ENCODE measurements at places on chromosomes 4 and X.

- DNase-seq: no peak
Measured at GRCh38 chr4:38060829-38061431, 100.7 kb downstream of the PTTG2 start.

DNA sequence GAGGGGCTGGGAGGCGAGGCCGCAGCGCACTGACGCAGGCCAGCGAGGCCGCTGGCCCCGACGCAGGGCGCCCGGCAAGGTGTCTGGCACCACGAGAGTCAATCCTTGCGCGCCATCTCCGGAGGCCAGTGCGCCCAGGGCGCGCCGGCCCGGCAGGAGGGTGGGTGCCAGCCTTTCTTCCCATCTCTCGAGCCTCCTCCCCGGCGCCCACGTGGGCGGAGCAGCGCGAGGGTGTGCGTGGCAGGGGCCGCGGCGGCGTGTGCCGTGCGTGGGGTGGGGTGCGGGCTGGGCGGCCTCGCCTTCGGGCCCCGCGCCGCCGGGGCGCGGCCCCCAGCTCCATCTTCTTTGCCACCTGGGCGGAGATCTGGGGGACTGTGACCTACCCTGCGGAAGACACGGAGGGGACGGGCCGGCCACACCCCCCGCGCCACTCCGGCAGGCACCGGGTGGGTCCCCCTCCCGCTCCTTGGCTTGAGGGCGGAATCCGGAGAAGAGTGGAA, 877 bp downstream of the JAKMIP1 start:
- peak; percentile 30 for DNase-seq

GRCh38 chr4:142236268-142236667, 599.9 kb downstream of the IL15 start:
- DNase-seq: no peak

DNA sequence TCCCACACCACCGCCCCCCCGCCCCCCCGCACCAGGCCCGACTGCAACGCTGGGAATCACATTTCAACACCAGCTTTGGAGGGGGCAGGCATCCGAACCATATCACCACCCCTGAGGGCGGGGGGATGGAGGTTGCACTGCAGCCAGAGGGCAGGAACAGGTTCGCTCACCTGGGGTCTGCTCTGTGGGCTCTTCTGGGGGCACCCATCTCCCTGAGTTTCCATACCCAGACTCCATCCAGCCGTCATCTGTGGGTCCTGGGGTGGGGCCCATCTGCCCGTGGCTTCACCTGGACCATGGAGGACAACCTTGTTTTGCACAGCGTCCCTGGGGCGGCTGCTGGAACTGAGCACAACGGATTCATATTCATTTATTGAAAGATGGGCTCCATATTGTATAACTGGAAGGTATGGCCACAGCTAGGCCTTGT, 6.9 kb downstream of the PSAPL1 start:
- no peak for DNase-seq

DNA sequence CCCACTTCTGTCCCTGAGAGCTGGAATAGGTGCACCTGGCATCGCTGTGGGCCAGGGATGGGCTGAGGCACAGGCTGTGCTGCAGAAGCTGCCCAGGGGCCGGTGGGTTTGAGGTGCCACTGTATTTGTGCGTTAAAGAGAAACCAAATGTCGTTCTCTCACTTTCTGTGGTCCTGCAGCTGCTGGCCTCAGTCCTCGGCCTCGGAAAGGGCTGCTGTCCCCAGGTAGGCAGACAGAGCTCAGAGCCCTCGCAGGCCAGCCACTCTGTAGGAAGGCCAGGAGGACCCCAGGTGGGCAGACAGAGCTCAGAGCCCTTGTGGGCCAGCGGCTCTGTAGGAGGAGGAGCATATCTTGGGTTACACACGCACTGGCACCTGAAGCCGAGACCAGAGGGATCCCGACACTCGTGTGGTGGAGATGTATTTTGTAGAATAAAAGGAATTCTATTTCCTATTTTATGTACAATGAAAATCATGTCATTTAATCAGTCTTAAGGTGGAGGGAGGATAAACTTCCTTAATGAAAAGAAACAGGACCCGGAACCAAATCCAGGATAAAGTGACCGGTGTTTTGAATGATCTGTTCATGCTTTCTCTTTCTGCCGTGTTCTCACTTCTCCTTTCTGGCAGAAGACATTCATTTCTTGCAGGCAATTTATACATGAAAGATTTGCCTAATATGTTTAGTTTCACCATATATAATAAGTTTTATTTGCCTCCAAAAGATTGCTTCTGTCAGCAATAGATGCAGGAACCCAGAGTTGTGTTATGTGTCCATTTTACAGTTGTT, 54.4 kb upstream of the HGFAC start:
- no peak for DNase-seq

DNA sequence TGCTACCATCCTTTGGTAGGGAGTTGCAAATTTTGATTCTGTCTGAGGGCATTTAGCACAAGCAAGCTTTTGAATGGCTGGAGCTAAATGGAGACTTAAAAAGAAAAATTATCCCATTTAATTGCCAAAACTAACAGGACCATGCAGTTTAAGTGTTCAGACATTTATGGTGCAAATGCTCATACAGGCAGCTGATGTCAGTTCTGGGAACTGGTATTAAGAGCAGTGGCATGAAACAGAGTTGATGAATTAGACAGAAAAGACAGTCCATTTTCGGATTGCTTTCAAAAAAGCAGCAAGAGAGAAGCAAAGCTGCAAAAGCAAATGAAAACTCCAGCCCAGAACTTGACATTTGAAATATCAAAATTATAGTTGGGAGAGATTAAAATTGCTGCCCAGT, 1.3 kb downstream of the SCRG1 start:
- DNase-seq: no peak

DNA sequence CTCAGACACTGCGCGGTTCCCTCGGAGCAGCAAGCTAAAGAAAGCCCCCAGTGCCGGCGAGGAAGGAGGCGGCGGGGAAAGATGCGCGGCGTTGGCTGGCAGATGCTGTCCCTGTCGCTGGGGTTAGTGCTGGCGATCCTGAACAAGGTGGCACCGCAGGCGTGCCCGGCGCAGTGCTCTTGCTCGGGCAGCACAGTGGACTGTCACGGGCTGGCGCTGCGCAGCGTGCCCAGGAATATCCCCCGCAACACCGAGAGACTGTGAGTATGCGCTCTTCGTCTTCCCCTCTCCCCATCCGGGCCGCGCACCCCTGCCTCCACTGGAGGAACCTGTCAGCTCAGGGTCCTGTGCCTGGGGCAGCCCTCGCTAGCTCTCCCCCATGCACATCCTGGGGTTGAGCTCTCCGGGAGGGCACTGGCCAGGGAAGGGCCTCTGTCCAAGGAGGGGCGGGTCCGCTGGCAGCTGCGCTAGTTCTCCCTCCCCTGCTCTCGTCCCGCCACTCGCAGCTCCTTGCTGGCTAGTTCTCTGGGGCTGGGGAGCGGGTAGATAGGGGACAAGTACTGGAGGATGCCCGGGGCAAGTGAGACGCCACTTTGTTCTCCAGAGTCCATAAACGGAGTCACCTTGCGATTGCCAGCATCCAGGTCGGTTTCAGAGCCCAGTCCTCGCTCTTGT, 2.2 kb downstream of the SLIT2 start:
- peak; percentile 2 for DNase-seq

DNA sequence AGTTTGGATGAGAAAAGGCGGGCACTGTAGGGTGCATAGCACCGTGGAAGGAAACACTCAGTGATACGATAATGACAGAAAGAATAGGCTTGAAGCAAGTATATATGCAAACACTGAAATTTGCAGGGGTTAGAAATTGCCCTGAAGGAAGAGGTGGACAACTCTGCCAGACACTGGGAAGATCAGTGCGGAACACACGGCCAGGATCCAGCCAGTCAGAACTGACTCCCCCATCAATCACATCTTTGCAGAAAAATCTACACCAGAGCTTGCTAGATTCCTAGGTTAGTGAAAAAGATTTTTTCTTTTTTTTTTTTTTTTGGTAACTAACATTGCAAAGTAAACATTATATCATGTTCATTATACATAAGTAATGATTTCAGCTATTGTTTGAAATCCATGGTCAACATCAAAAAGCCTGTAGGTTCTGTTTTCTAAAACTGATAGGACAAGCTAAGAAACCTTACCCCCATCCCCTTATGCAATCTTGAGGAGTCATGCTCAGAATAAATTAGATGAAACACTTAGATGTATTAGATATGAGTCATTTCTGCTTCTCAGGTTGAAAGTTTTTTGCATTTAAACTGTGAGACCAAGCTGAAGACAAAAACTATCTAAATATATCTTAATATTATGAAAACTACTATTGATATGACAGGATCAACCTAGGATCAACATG, 38.9 kb downstream of the TRIML1 start:
- DNase-seq: no peak

GRCh38 chrX:136999024-136999423, 34.8 kb downstream of the GPR101 start:
- DNase-seq: no peak

- no peak for DNase-seq
Measured at GRCh38 chr4:17657849-17658248, 43.4 kb downstream of the MED28 start.

DNA sequence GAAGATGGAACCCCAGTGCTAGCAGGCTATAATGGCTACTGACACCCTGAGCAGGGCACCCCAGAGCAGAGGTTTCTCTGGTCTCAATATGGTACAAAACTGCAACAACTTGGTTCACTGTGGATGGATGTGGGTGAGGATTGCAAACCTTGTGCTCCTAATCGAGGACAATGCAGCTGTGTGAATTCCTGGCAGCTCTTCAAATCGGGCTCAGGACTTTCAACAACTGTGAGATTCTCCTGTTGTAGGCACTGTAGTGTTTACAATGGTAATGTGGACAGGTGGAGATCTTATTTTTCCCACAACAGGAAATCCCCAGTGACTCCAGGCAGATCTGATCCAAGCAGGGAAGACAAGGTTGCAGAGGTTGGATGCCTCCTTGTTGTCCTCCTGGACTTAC, 101.5 kb downstream of the RCHY1 start:
- no peak for DNase-seq

GRCh38 chrX:136665258-136665900, 17.4 kb downstream of the CD40LG start:
- no peak for DNase-seq

DNA sequence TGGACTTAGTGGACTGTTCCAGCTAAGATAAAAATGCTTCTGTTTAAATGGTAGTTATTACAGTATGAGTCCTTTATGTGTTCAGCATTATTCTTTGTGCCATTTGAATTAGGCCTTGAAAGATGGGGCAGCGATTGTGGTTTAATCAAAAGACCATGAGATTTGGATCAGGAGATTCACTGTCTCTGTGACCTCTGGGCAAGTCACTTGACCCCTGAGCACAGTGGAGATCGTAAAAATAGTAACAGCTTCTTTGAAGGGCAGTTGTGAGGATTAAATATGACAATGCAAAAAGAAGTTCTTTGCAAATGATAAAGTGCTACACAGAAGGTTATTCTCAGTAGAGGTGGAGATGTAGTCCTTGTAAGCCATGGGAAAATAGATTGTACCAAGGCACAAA, 10.8 kb downstream of the CXCR3 start:
- no peak for DNase-seq

DNA sequence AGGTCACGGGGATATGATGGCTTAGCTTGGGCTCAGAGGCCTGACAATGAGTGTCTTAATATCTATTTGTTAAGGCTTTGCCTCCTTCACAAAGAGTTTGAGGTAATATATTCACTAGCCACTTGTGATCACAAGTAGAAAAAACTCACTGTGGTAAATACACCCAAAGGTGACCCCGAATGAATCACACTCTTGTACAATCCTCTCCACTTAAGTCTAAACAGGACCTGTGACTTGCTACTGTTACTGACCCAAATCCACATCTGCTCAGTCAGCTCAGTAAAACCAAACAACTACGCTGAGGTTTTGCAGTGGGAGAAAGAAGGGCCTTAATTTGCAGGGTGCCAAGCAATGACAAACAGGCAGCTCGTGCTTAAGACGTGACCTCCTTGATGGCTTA, 223.8 kb upstream of the MAGEC2 start:
- no peak for DNase-seq

DNA sequence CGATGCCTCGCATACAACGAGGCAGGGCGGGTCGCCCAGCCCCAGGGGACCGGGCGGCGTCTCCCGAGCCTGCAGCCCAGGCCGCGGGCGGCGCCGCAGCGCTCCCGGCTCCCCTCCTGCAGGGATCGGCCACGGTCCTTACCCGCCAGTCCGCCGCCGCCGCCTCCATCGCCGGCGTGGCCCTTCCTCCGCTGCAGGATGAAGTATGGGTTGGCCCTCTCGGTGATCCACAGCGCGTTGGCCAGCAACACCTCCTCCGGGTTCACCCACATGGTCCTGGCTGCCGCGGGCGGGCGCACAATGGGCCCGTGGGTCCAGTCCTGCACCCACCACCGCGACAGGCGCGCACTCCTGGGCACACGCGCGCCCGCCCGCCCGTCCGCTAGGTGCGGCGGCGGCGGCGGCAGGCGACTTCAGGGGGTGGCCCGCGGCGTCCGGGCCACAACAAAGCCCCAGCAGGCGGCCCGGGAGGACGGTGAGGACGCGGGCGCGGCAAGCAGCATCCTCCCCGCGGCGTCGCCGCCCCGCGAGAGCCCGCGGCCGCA, 339 bp downstream of the TBC1D9 start:
- peak; percentile 36 for DNase-seq

GRCh38 chr4:88955580-88956380, 101.2 kb downstream of the FAM13A start:
- DNase-seq: no peak

GRCh38 chr4:128061566-128062536, 739 bp downstream of the LARP1B start:
- peak; percentile 78 for DNase-seq

- DNase-seq: no peak
Measured at GRCh38 chr4:168860827-168861226, 149.2 kb downstream of the CBR4 start.

DNA sequence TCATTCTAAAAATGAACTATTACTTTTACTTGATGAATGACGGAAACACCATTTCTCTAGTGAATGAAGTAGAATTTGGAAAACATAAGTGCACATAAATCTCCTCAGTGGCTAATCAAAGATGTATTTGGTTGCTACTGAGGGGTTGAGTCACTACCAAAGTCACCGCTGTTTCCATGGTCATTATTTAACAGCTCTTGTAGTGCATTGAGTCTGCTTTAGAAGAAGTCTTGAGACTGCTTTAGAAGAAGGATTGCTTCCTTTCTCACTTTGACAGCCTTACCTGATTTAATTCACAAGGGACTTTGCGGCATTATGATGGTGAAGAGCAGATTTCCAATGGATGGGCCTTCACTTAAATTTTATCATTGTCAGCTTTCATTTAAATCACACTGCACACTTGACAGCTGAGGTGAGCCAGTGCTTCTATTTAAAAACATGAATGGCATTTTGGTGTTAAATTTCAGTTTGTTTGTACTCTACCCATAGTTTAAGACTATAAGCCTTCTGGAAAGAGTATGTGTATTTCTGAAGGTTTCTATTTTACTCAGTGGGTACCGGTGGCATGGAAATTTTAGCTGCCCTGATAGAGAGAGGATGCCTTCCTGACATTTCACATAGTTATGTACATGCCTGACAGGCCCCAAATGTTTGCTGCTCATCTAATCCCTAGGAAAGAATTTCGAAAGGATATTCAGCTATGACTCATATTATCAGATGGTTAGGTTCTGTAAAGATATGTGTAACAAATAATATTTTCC, 9.5 kb downstream of the ASB5 start:
- no peak for DNase-seq
